ENCODE measurements at places on chromosomes 5 and 9. TPM values are rescaled to one million over a fixed set of nuclear protein-coding genes. Genes with fewer than 3 reads are reported as not detected.

Gene SLCO4C1
- not detected for total RNA-seq

Gene FANCG
- 45.4 TPM for total RNA-seq

GRCh38 chr5:8730194-8730593 lies 815.7 kb downstream of the SEMA5A start:
- DNase-seq, result no peak
- no peaks in the 10 kb centered on the region for H3K27me3 ChIP-seq
- no peaks in the 10 kb centered on the region for H3K4me1 ChIP-seq
- H3K4me3 ChIP-seq, result no peak overlapping the region

GRCh38 chr9:127366594-127366993 lies 30.4 kb upstream of the SLC2A8 start:
- H3K36me3 ChIP-seq, result peaks cover 18% of the 10 kb centered on the region
- H3K27ac ChIP-seq, result no peak overlapping the region
- H3K4me3 ChIP-seq, result no peak overlapping the region
- peaks cover 1% of the 10 kb centered on the region for H3K4me1 ChIP-seq
- no peaks in the 10 kb centered on the region for H3K27me3 ChIP-seq
- no peak for DNase-seq

DNA sequence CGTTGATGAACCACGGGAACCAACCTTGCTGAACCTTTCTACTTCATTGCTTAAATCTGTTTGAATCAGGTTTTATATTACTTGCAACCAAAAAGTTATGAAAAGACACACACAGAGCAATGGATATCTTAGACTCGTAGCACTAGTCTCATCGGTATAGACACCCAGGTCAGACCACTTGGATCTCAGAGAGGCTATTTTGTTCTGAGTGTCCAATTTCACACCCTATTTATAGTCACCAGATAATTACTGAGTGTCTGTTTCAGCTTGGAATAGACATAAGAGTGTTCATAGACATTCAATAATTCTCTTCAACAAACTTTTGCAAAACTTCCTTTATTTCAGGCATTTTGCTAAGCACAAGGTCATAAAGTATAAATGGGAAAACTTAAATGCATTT lies 145.4 kb upstream of the EGFLAM start:
- H3K4me3 ChIP-seq, result no peak overlapping the region
- H3K27ac ChIP-seq, result no peak overlapping the region
- H3K36me3 ChIP-seq, result no peaks in the 10 kb centered on the region
- no peak for DNase-seq
- no peaks in the 10 kb centered on the region for H3K4me1 ChIP-seq

Gene ZNF454
- 2.8 TPM for total RNA-seq

- H3K27ac ChIP-seq, result no peak overlapping the region
- H3K36me3 ChIP-seq, result no peaks in the 10 kb centered on the region
- H3K27me3 ChIP-seq, result no peaks in the 10 kb centered on the region
- no peaks in the 10 kb centered on the region for H3K4me1 ChIP-seq
Observed at GRCh38 chr5:103834216-103834615, 271.6 kb upstream of the NUDT12 start.

- H3K4me3 ChIP-seq, result no peak overlapping the region
- no peak overlapping the region for H3K27ac ChIP-seq
- no peaks in the 10 kb centered on the region for H3K27me3 ChIP-seq
- DNase-seq, result no peak
Observed at GRCh38 chr9:112404508-112404932, 24.6 kb downstream of the HSDL2 start.

DNA sequence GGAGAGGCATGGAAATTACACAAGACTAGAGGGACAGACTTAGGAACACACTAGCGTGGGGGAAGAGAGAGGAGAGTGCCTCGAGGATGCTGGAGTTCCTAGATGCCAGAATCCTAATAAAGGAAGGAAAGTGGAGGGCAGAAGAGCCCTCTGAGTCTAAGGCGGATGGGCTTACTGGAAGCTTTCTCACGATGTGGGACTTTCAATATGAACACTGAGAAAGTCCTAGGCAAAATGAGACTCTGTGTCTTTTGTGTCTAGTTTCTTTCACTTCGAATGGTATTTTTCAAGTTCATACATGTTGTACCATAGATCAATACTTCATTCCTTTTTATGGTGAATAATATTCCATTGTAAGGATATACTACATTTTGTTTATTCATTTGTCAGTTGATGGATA lies 239.4 kb downstream of the NSG2 start:
- no peak overlapping the region for H3K4me3 ChIP-seq
- H3K4me1 ChIP-seq, result no peaks in the 10 kb centered on the region
- DNase-seq, result no peak

GRCh38 chr9:136995362-136995761 lies 1.0 kb downstream of the CLIC3 start:
- no peaks in the 10 kb centered on the region for H3K27me3 ChIP-seq
- H3K36me3 ChIP-seq, result no peaks in the 10 kb centered on the region
- no peak for DNase-seq

DNA sequence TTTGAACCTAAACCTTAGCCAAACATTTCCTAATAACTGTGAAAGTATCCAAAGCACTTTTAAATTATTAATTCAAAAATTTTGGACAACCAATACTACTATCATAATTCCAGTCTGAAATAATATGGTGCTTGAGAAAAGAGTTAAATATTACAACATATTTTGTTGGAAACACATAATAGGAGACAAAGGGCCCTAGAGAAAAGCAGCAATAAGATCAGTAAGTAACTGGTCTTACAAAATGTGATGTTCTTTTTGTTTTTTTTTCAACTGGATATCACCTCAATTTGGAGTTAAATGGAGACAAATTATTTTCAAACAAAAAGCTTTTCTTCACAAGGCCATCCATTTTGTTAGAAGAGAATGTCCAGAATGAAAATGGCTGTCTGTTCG lies 21.1 kb downstream of the SRFBP1 start:
- no peak for DNase-seq
- no peaks in the 10 kb centered on the region for H3K4me1 ChIP-seq
- H3K4me3 ChIP-seq, result no peak overlapping the region
- no peaks in the 10 kb centered on the region for H3K36me3 ChIP-seq
- H3K27ac ChIP-seq, result no peak overlapping the region

- no peaks in the 10 kb centered on the region for H3K36me3 ChIP-seq
- H3K27ac ChIP-seq, result no peak overlapping the region
- H3K4me1 ChIP-seq, result peaks cover 25% of the 10 kb centered on the region
Observed at GRCh38 chr5:107567901-107568671, 102.7 kb downstream of the EFNA5 start.

Gene OR1J2
- total RNA-seq, result not detected

Gene IFNB1
- total RNA-seq, result not detected

Gene ARL14EPL
- not detected for total RNA-seq

Measured in ascending aorta (tissue), 2 donors.